ENCODE measurements at places on chromosomes 12 and 14. TPM values are rescaled to one million over a fixed set of nuclear protein-coding genes. Genes with fewer than 3 reads are reported as not detected.

DNA sequence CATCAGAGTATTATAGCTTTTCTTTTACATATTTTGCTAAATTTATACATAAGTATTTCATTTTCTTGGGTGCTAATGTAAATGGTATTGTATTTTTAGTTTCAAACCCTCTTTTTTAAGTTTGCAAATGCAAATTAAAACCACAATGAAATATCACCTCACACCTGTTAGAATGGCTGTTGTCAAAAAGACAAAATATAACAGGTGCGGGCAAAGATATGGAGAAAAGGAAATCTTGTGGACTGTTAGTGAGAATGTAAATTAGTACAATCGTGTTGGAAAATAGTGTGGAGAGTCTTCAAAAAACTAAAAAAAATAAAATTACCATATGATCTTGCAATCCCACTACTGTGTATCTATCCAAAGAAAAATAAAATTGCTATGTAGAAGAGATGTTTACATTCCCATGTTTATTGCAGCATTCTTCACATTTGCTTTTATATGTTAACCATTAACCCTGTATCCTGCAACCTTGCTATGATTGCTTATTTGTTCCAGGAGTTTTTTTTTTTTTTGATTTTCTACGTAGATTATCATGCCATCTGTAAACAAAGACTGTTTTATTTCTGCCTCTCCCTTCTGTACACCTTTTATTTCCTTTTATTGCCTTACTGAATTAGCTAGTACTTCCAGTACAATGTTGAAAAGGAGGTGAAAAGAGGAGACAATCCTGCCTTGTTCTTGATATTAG, 405.4 kb upstream of the MIS18BP1 start:
- DNase-seq: no peak

DNA sequence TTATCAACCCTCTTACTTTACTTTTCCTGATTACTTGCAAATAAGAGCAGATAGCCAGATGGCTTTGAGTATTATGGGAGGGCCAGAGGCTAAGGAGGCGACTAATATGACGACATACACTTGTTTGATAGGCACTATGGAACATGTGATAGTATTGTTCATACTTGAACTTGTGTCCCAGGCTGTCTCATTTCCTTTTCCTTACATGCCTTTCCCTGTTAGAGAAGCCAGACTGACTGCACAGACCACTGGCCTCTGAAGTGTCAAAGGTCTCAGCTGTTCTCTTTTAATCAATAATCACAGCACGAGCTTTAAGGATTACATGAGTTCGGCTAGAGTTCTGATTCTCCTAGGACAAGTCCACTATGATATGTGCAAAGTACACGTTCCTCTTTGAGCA, 326.0 kb downstream of the PRKD1 start:
- DNase-seq: no peak

DNA sequence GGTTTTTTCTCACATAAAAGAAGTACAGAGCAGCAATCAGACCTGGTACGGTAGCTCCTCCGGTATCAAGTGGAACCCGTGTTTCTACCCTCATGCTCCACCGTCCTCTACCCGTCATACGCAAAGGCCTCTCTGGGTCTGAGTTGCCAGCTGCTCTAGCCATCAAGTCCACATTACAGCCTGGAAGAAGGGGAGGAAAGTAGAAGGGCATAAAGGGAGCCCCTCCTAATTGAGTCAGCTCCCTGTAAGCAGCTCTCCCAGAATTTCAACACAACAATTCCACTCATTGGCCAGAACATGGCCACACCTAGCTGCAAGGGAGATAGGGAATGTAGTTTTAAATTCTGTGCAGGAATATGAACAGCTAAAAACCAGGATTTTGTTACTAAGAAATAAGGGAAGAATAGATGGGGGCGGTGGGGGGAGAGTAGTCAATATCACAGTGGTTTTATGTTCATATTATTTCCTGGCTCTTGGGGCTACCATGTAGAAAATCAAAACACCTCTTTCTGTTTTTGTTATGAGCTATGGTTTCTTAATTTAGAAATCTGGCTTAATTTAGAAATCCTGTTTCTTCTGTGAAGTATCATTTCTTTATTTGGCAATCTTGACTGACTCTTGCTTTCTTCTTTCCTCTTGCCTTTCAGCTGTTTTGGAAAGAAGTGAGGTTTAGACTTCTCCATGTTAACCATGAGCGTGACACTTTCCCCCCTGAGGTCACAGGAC, 103.9 kb downstream of the AKAP6 start:
- DNase-seq: no peak

DNA sequence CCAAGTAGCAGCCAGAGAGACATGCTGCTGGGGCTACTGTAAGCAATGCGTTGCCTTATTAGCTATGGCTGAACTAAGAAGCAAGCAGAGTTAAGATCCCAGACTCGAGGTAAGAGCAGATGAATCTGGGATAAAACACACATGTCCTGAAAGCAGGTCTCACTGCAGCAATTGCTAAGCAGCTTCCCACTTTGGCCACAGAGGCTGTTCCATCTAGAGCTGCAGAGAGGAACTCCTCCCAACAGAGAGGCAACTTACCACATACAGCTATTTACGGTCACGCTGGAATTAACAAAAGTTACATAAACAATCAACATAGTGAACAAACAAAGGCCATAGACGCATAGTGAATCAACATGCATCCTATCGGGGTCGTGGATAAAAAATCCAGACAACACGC, 90.2 kb downstream of the KSR2 start:
- no peak for DNase-seq

Gene KRT73
- total RNA-seq: 0.10 TPM

GRCh38 chr12:69284131-69284530, 44.8 kb downstream of the CPSF6 start:
- DNase-seq: peak; percentile 86

GRCh38 chr12:2998789-2999264, 39.6 kb downstream of the TEAD4 start:
- DNase-seq: no peak

GRCh38 chr14:59882957-59883356, 12.4 kb upstream of the RTN1 start:
- DNase-seq: peak; percentile 46

Gene IL31
- not detected for total RNA-seq

- DNase-seq: no peak
Measured at GRCh38 chr12:80745851-80746505, 29.3 kb downstream of the MYF5 start.

Gene TMPRSS12
- not detected for total RNA-seq

Gene NEUROD4
- 0.50 TPM for total RNA-seq

Gene LRP1-AS
- total RNA-seq: not detected

Gene FGF6
- total RNA-seq: not detected

DNA sequence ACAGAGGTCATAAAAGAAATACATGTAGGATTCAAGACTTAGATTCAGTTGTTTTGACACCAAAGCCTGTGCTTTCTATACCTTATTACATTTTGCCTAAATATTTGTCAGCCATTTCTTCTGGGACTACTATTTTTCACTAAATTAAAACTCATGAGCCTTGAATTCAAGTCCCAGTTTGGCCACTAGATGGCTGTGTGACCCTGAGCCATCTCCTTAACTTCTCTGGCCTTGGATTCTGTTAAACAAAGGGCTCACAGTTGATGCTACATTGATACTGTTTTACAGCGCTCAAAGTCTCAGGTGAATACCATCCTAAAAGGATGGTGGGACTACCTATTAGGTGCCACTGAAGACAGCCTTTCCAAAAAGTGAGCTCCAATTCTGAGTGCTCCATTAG, 39.6 kb upstream of the CCDC198 start:
- no peak for DNase-seq

Gene ANO2
- 19.2 TPM for total RNA-seq

Gene CD27
- total RNA-seq: 0.50 TPM

- DNase-seq: no peak
Measured at GRCh38 chr12:53217051-53217930, 10.2 kb upstream of the ITGB7 start.

DNA sequence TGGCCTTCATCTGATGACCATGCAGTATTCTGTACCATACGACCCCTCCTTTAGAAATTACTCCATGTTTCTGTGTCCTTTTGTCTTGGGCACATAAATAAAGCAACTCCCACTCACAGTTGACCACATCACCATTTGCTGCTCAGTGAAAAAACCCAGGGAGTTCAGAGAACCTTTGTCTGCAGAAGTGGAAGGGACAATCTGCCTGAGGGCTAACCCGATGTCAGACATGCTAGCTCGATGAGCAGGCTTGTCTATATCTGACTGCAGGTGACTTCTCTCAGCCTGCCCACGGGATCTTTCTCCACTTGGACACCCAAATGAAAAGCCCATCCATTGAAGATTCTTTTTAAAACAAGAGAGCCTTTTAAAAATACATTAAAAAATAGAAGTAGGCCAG, 45.7 kb upstream of the GRIP1 start:
- no peak for DNase-seq

DNA sequence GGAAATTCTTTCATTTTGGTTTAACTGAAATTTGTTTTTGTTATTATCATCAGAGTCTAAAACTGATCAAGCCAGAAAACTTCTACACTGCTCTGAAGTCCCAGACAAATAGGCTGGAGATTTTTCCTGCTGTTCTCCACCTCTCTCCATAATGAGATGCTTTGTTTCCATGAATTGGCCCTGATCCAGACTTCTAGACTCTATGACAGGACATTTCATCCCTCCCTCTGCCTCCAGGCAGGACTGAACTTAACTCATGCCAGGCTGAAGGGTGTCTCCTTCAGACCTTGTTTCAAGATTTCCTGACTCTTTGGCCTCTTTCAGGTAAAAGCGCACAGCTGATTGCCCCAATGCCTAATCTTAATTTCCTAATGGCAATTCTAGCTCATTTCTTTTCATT, 69.1 kb upstream of the HOXC13 start:
- peak; percentile 11 for DNase-seq

- DNase-seq: no peak
Measured at GRCh38 chr14:87449016-87449415, 544.0 kb downstream of the GALC start.

DNA sequence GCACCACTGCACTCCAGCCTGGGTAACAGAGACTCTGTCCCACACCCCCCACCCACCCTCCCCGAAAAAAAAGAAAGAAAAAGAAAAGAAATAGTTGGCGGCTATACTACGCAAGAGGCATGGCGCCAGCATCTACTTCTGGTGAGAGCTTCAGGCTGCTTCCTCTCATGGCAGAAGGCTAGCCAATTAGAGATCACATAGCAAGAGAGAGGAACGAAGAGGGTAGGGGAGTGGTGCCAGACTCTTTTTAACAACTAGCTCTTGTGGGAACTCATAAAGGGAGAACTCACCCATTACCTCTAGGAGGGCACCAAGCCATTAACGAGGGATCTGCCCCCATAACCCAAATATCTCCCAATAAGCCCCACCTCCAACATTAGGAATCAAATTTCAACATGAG, 6.2 kb downstream of the DENND5B start:
- no peak for DNase-seq

Gene NRDE2
- 15.5 TPM for total RNA-seq

DNA sequence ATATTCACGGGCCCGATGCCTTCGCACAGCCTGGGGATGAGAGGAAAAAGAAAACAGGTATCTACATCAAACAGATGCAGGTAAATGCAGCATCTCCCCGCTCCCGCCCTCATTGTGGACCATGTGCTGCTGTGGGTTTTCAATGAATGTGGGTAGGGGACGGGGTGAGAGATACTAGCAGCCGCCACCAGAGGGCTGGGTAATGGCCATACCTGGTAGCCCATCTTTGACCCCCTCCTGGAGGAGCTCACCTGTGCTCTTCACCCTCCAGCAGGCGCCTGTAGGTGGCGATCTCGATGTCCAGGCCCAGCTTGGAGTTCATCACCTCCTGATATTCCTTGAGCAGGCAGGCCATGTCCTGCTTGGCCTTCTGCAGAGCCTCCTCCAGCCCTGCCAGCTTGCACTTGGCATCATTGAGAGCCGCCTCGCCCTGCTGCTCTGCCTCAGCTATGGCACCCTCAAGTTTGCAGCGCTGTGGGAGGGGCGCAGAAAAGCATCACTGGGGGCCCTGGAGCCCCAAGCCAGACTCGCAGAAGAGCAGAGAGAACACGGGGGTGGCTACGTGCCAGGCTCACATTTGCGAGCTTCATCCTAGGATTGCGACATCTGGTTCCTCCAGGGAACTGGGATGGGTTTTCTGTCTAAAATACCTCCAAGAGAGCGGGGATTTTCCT, 10.2 kb downstream of the KRT82 start:
- no peak for DNase-seq

Gene USP44
- total RNA-seq: 1.3 TPM

DNA sequence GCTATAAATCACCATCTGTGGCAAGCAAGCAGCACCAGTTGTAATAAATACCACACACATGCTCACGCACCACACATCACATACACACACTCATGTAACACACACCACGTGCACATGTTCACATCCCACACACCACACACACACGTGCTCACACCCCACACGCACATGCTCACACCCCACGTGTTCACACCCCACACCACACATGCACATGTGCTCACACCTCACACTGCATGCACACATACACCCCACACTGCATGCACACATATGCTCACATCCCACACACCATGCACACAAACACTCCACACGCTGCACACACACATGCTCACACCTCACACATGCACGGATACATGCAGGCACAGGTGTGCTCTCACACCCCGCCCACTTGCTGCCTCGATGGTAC, 22.9 kb upstream of the ANKLE2 start:
- DNase-seq: no peak

Gene CRACR2A
- 2.1 TPM for total RNA-seq

Gene CMKLR1
- total RNA-seq: 7.2 TPM

GRCh38 chr14:99995700-99996356, 69.4 kb upstream of the EVL start:
- DNase-seq: no peak

Gene MMP19
- 1.5 TPM for total RNA-seq

DNA sequence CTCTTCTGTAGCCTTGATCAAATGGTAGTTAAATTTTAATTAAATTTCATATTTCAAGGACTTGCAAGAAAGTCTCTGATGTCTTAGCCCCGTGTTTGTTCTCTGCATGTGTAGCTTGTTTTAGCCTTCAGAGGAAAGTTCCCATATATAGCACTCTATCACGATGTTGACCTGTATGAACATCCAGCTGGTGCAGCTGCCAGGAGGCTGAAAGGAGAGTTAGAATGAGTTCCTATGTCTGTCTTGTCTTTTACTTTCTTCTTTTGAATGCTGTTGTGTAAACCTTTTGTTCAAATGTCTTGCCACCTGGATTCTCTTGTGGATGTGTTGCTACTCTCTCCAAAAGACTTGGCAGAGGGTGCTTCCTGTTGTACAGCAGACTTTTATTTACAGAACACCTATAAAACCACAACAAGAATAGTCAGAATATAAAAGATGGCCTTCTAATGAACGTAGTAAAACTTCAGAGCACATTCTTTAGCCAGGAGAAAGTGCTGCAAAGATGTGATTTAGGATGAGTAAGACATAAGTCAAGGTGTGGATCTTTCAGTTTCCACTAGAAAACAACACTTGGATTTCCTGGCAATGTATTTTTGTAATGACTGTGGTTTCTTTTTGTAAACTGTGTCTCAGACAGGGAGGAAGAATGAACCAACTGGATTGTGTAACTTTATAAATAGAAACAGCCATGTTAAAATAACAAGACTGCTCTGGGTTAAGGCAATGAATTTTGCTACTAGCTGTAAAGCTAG, 17.2 kb downstream of the NAV3 start:
- peak; percentile 37 for DNase-seq
